ENCODE measurements at places on chromosomes 11 and 22.

DNA sequence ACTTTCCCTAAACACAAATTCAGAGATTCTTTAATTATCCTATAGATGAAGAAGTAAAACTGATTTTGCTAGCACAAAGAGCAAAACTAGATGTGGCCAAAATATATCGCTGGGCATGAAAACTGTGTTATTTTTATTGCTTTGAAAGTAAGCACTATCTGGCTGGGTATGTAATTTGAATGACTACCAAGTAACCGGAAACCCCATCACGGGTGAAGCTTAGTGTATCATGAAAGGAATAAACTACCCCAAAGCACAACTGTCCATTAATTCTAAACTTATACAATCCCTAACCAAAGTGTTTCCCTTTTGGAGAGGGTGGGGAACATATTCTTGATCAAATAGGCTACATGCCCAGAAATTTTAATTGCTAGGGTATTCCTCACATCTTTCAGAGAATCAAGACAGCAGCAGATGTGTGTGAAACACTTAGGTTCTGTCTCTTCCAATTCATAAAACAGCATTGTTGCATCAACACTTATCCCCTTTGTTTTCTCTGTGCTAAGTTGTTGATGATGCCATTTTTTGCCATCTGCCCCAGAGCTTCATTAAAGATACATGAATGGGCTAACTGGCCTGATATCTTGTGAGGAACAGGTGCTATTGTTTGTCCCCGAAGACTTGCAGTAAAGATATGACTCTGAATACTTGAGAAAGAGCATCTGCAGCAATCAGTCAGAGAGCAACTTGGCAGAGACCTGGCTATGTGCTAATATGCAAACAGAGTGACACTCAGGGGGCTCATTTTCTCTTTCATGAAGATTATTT is 238.2 kb downstream of the SOX6 start:
- DNase-seq, result no peak

DNA sequence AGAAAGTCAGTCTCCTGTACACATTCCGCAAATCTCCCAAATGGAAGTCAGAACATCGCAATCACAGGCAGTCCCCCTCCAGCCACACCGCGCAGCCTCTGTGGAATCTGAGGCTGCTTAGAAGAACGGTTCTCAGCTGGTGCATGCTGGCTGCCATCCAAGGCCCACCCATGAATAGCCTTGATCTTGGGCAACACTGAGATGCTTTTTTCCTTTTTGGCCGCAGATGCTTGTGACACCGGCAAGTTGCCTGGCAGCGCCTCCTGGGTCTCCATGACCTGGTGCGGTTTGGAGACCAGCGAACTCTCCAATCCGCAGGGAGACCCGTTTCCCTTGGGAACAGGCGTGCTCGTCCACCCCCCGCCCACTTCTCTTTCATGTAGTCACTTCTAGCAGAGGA is 26.3 kb upstream of the PHF21B start:
- DNase-seq, result no peak

DNA sequence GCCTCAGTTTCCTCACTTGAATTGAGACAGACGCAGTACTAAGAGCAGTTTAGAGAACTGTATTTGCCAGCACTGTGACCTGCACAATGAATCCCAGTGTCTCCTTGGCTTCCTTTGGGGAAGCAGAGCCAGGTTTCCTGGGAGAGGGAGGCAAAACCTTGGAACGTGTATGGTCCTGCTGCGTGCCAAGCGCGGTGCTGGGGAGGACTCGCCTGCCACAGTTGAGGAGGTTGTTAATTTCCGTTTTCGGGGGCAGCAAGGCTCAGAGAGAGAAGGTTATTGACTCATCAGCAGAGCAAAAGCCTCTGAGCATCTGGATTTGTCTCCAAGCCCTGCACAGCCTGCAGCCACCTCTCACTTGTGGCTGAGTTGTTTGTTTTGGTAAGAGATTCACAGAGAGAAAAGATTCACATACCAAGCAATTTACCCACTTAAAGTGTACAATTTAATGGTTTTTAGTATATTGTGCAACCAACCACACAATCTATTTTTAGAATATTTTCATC is 10.8 kb downstream of the SYT12 start:
- no peak for DNase-seq

DNA sequence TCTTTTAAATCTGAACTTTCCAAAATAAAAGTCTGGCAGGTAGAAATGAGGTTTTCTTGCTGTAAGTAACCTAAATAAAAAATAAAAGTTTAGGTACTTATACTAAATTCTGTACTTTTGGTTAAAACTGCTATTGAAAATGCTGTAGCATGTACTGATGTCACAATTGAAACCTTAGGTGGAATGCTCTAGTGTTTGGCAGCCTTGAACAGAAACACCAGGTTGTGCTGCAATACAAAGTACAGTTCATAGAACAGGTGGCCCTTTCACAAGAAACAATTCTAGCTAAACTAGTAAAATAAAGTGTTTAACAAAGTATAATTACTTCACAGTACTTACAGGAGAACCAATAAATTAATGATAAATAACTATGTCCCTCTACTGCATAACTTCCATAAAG is 25.1 kb downstream of the NPAT start:
- DNase-seq, result no peak

DNA sequence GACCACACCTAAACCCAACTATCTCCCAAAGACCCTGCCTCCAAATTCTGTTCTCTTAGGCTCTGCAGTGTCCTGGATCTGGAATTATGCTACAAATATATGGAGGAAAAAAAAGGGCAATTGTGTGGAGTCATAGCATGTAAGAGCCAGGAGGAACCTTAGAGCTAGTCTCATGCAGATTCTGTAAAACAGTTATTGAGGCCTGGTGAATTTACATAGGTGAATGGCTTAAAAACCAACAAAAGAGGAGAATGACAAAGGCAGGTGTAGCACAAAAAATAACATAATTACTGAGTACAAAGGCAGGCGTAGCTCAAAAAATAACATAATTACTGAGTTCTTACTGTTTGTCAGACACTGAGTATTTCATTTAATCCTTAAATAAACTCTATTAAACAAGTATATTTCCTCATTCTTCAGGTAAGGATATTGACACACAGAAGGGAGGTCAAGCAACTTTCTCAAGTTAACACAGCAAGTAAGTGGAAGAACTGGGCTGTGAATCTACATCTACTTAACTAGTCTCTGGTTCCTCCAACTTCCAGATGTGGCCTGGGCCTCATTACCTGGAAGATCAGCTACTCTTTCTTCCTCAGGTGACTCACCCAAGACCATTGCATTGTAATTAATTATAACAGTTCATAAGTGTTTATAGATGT is 938.9 kb upstream of the TENM4 start:
- DNase-seq, result no peak

GRCh38 chr11:94472916-94473799 is 20.5 kb downstream of the MRE11 start:
- no peak for DNase-seq

DNA sequence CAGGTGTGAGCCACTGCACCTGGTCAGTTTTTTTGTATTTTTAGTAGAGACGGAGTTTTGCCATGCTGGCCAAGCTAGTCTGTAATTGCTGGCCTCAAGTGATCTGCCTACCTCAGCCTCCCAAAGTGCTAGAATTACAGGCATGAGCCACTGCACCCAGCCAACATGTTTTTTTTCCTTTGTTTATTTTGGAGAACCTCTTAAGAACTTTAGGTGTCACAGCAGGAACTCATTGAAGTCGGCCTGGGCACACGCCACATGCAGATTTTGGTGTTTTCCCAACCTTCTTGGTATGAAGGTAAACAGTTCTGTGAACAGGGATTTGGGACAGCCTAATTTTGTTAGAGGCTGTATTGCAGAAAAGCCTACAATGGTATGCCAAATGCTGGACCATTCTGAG is 9.4 kb downstream of the DIXDC1 start:
- no peak for DNase-seq

DNA sequence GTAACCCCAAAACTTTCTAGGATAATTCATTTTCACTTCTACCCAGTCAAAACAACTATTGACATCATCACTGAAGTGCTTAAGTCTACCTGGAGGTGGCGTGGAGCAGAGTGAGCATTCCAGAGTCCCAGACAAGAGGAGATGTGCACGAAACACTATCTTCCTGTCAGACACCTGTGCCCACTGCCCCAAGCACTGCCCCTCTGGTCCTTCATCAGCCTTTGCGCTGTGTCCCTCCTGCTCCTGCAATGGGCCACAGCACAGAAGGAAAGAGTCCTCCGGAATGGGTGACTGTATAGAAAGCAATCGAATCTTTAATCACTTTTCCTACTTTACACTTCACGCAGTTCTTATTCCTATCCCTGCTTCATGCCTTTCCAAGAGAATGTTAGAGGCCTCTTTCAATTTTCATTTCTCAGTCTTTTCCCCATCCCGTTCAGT is 512 bp upstream of the GRIA4 start:
- no peak for DNase-seq

DNA sequence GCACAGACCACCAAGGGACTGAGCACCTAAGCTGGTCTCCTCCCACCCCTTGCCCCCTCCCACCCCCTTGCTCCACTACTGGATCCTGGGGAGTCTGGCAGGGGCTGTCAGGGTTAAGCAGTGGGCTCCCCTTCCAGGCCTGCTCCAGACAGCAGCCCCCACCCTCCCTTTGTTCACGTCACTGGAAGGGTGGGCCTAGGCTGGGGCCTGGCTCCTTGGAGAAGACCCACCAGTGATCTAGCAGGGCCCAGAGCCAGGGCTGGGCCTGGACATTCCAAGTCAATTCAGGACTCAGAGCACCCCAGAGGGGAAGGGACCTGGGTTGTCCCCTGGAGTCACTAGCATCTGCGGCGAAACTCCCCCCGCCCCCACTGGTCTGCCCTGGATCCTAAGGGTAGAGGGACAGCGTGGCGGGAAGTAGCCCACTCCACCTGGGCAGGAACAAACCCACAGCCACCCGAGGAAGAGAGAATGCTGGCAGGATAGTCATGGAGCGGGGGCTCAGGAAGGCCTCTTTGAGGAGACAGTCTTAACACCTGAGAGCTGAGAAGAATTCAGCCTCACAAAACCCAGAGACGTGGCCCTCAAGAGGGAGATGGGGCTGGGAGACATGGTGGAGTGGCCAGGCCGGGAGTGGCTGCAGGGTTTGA is 45.8 kb downstream of the IGLL1 start:
- no peak for DNase-seq

DNA sequence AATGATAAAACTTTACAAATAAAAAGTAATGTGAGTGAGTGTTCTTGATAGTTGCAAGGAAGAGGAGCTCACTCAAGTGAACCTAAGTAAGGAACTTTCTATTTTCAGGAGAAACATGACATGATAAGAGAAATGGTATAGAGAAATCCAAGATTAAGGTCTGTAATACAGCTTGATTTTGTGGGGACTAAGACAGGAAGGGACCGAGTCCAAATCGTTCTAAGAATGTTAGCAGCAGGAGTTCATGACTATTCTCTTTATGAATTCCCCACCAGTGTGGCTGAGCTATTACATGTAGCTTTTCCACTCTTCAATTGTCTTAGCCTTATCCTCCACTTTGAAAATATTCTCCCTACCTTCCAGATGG is 698.6 kb upstream of the ARHGAP42 start:
- no peak for DNase-seq

GRCh38 chr11:2530855-2531200 is 86.0 kb downstream of the KCNQ1 start:
- DNase-seq, result no peak

GRCh38 chr11:41714101-41714500 is 254.6 kb upstream of the LRRC4C start:
- DNase-seq, result no peak

GRCh38 chr22:42881982-42882656 is 25.0 kb upstream of the ARFGAP3 start:
- no peak for DNase-seq

- no peak for DNase-seq
Observed at GRCh38 chr22:43859176-43859575, 3.1 kb downstream of the SULT4A1 start.

Measured in stimulated activated CD4-positive, alpha-beta T cell treated with anti-CD3 and anti-CD28 coated beads, Interleukin-2, amount 100 ng/mL, for 48 hours (primary cell).